ENCODE measurements at places on chromosomes 13 and 19.

GRCh38 chr19:19402656-19403372, 2.7 kb upstream of the GATAD2A start:
- no peak for DNase-seq

DNA sequence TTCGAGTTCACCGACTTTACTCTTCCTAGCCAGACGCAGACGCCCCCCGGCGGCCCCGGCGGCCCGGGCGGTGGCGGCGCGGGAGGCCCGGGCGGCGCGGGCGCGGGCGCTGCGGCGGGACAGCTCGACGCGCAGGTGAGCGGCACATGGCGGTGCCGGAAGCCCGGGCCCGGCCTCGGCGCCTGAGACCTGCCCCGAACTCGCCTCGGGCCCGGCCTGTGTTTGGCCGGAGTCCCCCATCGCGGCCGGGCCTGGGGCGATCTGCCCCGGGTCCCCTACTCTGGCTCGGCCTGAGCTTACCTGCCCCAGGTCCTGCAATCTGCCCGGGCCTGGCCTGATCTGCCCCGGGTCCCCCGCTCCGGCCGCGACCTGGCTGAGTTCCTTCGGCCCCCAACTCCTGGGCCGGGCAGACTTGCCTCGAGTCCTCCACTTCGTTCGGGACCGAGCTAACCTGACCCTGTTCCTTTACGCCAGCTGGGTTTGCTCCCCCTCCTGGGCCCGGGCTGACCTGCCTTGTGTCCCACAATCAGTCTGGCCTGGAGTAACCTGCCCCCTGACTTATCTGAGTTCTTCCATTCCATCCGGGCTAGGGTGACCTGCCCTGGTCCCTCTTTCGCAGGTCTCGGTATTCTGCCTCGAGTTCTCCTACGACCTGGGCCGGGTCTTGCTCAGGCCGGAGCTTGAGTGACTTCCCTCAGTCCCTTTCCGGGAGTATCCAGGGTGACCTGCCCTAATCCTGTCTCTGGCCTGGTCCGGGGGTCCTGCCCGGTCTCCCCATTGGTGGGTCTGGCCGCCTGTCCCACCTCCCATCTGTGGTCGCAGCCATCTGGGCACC, 764 bp downstream of the UPF1 start:
- no peak for DNase-seq

DNA sequence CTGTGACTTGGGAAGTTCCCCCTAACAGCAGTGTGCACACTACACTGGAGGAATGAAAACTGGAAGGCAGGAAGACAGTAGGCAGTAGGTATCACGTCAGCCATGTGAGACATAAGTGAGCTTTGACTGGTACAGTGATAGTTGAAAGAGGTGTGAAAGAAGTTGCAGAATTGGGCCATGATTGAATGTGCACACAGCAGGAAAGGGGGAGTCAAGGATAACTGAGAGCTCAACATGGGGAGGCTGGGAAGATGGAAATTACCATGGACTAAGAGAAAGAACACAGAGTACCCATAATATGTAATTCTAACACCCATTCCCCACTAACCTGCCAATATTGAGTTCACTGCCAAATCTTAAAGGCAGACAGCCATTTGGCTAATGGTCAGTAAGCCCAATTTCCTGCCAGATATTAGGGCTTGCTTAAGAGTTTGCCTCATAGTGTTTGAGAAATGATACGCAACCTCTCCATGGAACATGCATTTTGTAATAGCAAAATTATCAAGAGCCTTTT, 321.7 kb downstream of the DCT start:
- no peak for DNase-seq

DNA sequence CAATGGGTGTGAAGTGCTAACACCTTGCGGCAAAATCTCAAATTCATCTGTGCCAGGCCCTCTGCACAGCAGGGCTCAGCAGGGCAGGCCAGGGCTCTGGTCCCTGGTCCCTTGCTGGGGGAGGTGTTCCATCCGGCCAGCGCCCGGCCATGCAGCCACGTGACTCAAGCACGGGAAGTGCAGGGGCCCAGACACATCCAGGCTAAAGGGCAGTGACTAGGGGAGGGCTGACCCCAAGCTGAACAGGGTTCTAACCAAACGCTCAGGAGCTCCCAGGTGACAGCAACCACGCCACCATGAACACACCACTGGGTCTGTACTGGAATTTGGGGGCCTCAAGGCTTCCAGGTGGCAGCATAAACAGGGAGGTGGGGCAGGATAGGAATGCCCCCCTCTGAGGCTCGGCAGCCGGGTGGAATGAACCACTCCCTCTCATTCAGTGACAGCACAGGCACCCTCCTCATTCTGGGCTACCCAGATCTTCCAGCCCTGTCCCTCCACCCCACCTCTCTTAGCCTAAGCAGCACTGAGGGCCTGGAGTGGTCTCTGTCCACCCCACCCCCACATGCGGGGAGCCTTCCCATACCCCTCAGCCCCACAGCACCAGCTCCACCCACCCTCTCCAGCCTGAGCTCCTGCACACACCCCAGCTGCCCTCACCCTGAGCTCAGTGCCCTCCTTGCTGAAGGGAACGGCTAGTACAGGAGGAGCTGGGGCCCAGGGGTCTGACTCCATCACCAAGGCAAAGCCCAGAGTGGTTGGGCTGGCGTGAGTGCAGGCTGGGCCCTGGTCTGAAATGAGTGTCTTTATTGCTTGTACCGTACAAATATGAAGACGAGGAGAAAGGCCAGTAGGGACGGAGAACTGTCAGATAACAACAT, 5.3 kb upstream of the CCNP start:
- DNase-seq, result no peak

GRCh38 chr19:16022681-16023080, 53.6 kb upstream of the TPM4 start:
- no peak for DNase-seq

GRCh38 chr13:110500341-110500740, 61.2 kb downstream of the RAB20 start:
- DNase-seq, result no peak

DNA sequence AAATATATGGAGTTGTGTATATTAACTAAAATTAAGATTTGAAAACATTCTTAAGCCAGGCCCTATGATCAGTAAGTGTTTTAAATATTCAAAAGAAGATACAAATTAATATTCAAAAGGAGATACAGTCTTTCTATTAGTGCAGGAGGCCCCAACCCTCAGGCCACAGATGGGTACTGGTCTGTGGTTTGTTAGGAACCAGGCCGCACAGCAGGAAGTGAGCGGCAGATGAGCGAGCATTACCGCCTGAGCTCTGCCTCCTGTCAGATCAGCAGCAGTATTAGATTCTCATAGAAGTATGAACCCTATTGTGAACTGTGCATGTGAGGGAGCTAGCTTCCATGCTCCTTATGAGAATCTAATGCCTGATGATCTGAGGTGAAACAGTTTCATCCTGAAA, 232.9 kb downstream of the FOXO1 start:
- DNase-seq, result no peak

DNA sequence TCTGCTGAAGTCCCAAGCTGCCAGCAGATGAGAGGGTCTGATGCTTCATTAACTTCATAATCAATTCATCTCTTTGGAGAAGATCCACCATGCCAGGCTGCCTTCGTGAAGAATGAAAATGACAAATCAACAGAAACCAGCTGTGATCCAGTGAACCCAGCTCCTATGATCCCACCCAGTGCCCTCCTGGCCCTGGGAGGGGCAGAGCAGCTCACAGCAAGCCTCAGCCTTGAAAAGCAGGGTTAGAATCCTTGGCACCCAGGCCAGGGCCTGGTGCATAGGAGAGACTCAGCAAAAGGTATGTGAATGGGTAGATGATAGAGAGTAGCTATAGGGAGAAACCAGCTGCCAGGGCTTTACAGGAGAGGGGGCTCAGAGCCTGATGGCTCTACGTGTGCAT, 43.6 kb upstream of the UQCRFS1 start:
- DNase-seq, result no peak

GRCh38 chr13:87669379-87669978, 1.7 kb upstream of the SLITRK5 start:
- no peak for DNase-seq

DNA sequence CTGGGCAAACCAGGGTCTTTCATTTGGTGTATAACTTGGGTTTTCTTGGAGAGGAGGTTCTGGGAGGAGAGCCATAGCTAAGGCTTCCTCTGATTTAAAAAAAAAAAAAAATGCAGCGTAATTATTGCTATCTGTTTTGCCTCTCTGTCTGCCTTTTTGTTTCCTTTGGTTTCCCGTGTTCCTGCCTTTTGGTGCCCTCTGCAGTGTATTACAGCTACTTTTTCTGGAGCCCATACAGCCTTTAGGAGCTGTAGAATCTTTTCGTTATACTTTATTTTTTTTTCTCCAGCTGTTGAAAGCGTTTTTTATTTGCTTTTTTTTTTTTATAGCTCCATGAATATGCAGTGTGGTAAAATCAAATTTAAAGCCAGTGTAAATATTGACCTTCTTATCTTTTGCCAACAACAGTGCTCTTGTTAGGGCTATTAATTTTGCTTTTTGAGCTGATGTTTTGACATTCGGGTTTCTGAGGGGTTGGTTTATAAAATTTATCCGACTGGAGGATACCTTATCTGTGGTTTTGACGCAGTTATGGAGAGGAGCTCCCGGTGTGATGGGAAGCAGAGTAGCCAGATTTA, 38.1 kb downstream of the ZNF493 start:
- no peak for DNase-seq

- DNase-seq, result no peak
Observed at GRCh38 chr13:45205124-45205523, 4.3 kb upstream of the KCTD4 start.

DNA sequence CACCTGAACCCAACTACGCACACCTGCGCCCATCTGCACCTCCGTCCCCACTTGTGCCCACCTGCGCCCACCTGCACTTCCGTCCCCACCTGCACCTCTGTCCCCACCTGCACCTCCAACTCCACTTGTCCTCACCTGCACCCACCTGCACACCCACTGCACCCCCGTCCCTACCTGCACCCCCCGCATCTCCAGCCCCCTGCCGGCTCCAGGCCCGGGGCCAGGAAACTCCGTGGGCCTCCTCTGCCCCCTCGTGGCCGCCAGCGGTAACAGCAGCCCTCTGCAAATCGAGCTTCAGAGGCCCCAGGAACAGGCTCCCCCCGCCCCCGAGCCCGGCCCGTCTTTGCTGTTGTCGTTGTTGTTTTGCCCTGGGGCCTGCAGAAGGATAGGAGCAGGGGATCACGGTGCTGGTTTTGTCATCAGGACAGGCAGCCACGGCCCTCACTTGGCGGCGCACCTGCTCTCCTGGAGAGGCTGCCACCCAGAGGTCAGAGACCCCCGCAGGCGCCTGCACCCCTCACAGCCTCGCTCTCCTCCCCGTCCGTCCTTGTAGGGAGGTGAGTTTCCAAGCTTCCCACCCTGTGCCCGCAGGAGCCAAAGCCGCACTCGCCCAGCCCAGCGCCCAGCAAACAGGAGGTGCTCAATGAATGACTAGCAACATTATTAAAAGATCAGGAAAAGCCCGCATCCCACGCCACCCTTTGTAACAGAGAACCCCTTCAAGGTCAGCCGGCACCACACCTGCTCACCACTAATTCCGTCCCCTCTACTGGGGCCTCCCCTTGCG, 65.4 kb downstream of the GNG7 start:
- peak; percentile 83 for DNase-seq

DNA sequence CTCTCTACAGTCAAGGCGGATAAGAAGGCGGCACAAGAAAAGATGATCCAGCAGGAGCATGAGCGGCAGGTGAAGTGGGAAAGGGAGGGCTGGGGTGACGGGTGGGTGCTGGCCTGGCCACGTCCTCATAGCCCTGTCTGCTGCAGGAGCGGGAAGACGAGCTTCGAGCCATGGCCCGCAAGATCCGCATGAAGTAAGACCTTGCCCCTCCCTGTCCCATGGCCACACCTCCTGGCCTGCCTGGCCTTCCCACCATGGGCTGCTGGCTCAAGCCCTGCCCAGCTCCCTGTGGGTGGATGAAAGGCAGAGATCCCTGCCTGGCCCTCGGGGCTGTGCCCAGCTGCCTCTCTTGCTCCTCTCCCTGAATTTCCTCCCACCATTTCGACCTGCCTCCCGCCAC, 7.2 kb downstream of the ZNF296 start:
- no peak for DNase-seq

DNA sequence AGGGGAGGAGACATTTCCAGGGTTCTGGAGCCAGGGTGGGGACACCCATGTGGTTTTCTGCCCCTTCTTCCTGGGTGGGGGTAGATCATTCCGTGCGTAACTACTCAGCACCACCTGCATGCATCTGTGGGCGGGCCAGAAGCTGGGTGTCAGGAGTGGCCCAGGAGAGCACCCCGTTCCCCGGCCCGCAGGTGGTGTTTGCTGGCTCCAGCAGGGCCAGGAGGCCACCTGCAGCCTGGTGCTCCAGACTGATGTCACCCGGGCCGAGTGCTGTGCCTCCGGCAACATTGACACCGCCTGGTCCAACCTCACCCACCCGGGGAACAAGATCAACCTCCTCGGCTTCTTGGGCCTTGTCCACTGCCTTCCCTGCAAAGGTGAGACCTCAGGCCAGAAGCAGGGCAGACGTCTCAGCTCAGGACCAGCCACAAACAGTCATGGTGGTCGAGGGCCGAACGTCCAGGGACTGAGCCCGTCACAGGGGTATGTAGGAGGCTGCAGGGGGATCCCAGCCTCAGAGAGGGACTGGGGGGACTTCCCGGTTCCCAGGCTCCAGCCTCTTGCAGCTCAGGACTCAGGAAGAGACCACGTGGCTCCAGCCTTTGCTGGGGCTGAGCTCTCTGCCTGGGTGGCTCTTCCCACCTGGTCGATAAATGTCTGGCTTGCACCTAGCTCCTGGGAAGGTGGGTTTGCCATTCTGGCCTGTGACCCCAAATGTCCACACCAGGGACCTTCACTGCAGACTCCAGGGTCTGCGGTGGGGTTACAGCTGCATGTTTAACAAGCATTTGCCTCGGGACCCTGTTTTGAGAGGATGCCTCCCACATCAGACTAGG, 1.6 kb downstream of the FSTL3 start:
- no peak for DNase-seq

- peak; percentile 74 for DNase-seq
Observed at GRCh38 chr19:3098515-3099346, 4.6 kb downstream of the GNA11 start.

- DNase-seq, result no peak
Observed at GRCh38 chr19:1206150-1206863, 729 bp downstream of the STK11 start.

GRCh38 chr13:113207890-113208420, 514 bp downstream of the PCID2 start:
- peak; percentile 66 for DNase-seq

DNA sequence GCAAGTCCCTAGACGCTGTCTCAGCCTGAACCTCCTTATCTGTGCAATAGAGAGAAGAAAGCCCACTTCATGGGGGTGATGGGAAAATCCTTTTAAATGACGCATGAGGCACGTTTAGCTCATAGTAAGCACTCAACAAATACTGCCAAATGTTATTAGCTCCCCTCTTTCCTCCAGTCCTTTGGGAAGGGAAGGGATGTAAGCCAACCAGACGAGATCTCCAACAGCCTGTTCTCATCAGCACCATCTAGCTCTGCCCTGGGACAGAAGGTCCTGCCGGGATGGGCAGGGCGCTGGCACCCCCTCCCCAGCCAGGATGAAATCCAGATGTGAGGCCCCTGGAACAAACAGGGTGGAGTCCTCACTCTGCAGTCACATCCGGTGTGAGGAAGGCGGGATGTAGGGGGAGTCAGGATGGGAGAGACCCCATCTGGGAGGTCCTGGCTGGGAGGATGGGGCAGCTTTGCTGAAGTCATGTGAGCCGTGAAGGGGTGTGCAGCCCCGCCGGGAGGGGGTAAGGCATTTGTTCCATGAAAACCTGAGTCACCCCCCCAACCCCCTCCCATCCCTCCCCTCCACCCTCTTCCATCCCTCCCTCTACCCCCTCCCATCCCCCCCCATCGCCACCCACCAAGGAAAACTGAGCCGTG, 4.6 kb downstream of the S1PR2 start:
- peak; percentile 62 for DNase-seq

Measured in lower lobe of right lung (tissue), 2 donors.